ENCODE measurements at places on chromosomes 6 and 20. TPM values are rescaled to one million over a fixed set of nuclear protein-coding genes. Genes with fewer than 3 reads are reported as not detected.

LRRC73 gene
- under 0.01 TPM for total RNA-seq

ARMC12 gene
- total RNA-seq: under 0.01 TPM

EBF4 gene
- 0.34 TPM for total RNA-seq

TCF19 gene
- total RNA-seq: 52.1 TPM

SIM1 gene
- total RNA-seq: not detected

FGD2 gene
- total RNA-seq: not detected

OXT gene
- not detected for total RNA-seq

LY6G5C gene
- total RNA-seq: 2.2 TPM

RTF2 gene
- total RNA-seq: 63.7 TPM
